Bronchial smooth muscle cell (primary cell): ENCODE measurements at places on chromosomes 4 and X. TPM values are rescaled to one million over a fixed set of nuclear protein-coding genes. Genes with fewer than 3 reads are reported as not detected.

The GATA1 gene
- not detected in 2 replicates for total RNA-seq

The KIF4A gene
- 0.86 and 2.2 TPM in 2 replicates for total RNA-seq

The AMBN gene
- not detected in 2 replicates for total RNA-seq

The EGF gene
- under 0.01 and 0.26 TPM in 2 replicates for total RNA-seq

The YY2 gene
- 0.94 and 1.4 TPM in 2 replicates for total RNA-seq
